Chondrocyte (in vitro differentiated cells): ENCODE measurements at places on chromosomes 6 and 20. TPM values are rescaled to one million over a fixed set of nuclear protein-coding genes. Genes with fewer than 3 reads are reported as not detected.
A peak's percentile ranks its signal among the peaks of the same experiment; 100 is the strongest.

Gene PSORS1C2
- not detected in 3 replicates for total RNA-seq

Gene BRD2
- 149 to 165 TPM (median 150 TPM) in 3 replicates for total RNA-seq

Gene CBLN4
- total RNA-seq, result not detected in 3 replicates

Gene KCNK16
- total RNA-seq, result not detected in 3 replicates

Gene HLA-DPA1
- total RNA-seq, result 0.65 to 1.3 TPM (median 1.2 TPM) in 3 replicates

- no peak for DNase-seq
- H3K36me3 ChIP-seq, result no peaks in the 10 kb centered on the region
- H3K27me3 ChIP-seq, result no peaks in the 10 kb centered on the region
- no peak overlapping the region for H3K4me3 ChIP-seq
- H3K27ac ChIP-seq, result no peak overlapping the region
Measured at GRCh38 chr6:24854077-24854666, 55.5 kb upstream of the ARMH2 start.

DNA sequence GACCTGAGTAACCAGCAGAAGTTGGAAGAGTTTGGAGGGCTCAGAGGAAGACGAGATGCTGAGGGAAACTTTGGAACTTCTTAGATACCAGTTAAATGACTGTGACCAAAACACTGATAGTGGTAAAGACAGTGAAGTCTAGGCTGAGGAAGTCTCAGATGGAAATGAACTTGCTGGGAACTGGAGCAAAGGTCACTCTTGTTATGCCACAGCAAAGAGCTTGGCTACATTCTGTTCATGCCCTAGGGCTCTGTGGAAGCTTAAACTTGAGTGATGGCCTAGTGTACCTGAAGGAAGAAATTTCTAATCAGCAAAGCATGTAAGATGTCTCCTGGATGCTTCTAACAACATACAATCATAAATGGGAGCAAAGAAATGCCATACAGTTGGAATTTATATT lies 24.7 kb downstream of the WDR27 start:
- no peaks in the 10 kb centered on the region for H3K27me3 ChIP-seq
- H3K36me3 ChIP-seq, result peaks cover 24% of the 10 kb centered on the region
- no peak overlapping the region for H3K4me3 ChIP-seq
- DNase-seq, result no peak

DNA sequence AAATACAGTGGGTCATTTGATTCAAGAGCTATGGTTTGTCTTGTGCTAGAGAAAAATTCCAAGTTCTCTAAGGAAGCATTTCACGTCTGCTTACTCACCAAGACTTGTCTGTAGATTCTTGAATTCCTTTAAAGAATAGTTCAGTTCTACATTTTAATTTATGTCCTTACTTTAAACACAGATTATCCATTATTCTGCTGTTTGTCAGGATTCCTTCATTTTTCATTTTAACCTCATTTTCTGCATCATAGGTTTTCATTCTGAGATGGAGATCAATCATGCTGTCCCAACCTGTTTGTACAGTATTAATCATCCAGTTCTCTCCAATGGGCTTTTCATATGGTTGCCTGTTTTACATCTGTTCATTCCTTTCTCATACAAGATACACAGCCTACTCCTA lies 24.5 kb upstream of the POPDC3 start:
- peaks cover 23% of the 10 kb centered on the region for H3K4me1 ChIP-seq
- DNase-seq, result no peak
- H3K27ac ChIP-seq, result peak overlapping the region; percentile 57
- H3K36me3 ChIP-seq, result no peaks in the 10 kb centered on the region
- no peaks in the 10 kb centered on the region for H3K27me3 ChIP-seq

GRCh38 chr6:45567879-45568278 lies 190.1 kb upstream of the SUPT3H start:
- H3K36me3 ChIP-seq, result no peaks in the 10 kb centered on the region
- peaks cover 41% of the 10 kb centered on the region for H3K4me1 ChIP-seq
- H3K4me3 ChIP-seq, result no peak overlapping the region
- DNase-seq, result no peak
- no peak overlapping the region for H3K27ac ChIP-seq

GRCh38 chr6:28141500-28142329 lies at the start of gene ZKSCAN8:
TSS of gene ZKSCAN8 (plus strand) at chr6:28141883. CDS start at chr6:28148408, 6,525 bp downstream.
- peak within 1 kb of the TSS; percentile 90 for H3K27ac ChIP-seq
- H3K4me1 ChIP-seq, result peaks cover 49% of the 10 kb centered on the region
- peaks cover 10% of the 10 kb centered on the region for H3K36me3 ChIP-seq
- H3K4me3 ChIP-seq, result peak within 1 kb of the TSS; percentile 93
- no peaks in the 10 kb centered on the region for H3K27me3 ChIP-seq
- DNase-seq, result peak; percentile 94

GRCh38 chr20:8527998-8528723 lies 396.1 kb downstream of the PLCB1 start:
- no peak overlapping the region for H3K27ac ChIP-seq
- no peaks in the 10 kb centered on the region for H3K27me3 ChIP-seq
- H3K36me3 ChIP-seq, result no peaks in the 10 kb centered on the region
- H3K4me1 ChIP-seq, result peaks cover 28% of the 10 kb centered on the region

- H3K4me3 ChIP-seq, result no peak overlapping the region
- peaks cover 4% of the 10 kb centered on the region for H3K4me1 ChIP-seq
- no peak for DNase-seq
- H3K27me3 ChIP-seq, result no peaks in the 10 kb centered on the region
Measured at GRCh38 chr6:80165143-80165542, 58.7 kb downstream of the BCKDHB start.

GRCh38 chr20:49666911-49667310 lies 46.8 kb downstream of the B4GALT5 start:
- H3K4me3 ChIP-seq, result no peak overlapping the region
- H3K27me3 ChIP-seq, result no peaks in the 10 kb centered on the region
- H3K4me1 ChIP-seq, result peaks cover 57% of the 10 kb centered on the region
- H3K36me3 ChIP-seq, result no peaks in the 10 kb centered on the region

GRCh38 chr6:15465212-15465611 lies 197.6 kb downstream of the DTNBP1 start:
- no peak overlapping the region for H3K4me3 ChIP-seq
- no peak overlapping the region for H3K27ac ChIP-seq
- no peak for DNase-seq
- peaks cover 2% of the 10 kb centered on the region for H3K36me3 ChIP-seq

DNA sequence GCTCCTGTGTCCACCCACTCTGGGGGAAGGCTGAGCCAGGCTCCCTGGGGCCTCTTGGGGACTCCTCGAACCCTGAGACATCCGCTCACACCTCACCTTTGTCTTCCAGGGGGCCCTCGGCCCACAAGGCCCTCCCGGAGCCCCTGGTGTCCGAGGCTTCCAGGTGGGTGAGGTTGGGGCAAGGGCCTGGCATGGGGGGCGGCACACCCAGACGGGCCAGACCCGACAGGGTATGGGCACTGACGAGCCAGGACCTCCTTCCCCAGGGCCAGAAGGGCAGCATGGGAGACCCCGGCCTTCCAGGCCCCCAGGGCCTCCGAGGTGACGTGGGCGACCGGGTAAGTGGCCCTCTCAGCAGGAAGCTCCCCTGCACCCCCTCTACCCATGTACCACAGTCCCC lies 13.4 kb downstream of the COL9A3 start:
- no peak overlapping the region for H3K4me3 ChIP-seq
- no peak for DNase-seq
- no peaks in the 10 kb centered on the region for H3K27me3 ChIP-seq
- H3K36me3 ChIP-seq, result no peaks in the 10 kb centered on the region
- peaks cover 17% of the 10 kb centered on the region for H3K4me1 ChIP-seq

GRCh38 chr6:6351511-6352025 lies 31.1 kb upstream of the F13A1 start:
- H3K27me3 ChIP-seq, result peaks cover 13% of the 10 kb centered on the region
- H3K27ac ChIP-seq, result no peak overlapping the region
- H3K4me1 ChIP-seq, result no peaks in the 10 kb centered on the region
- H3K36me3 ChIP-seq, result no peaks in the 10 kb centered on the region
- H3K4me3 ChIP-seq, result no peak overlapping the region

- H3K4me1 ChIP-seq, result no peaks in the 10 kb centered on the region
- no peaks in the 10 kb centered on the region for H3K36me3 ChIP-seq
- no peak for DNase-seq
- no peak overlapping the region for H3K4me3 ChIP-seq
- H3K27ac ChIP-seq, result no peak overlapping the region
- H3K27me3 ChIP-seq, result peaks cover 4% of the 10 kb centered on the region
Measured at GRCh38 chr20:15196547-15197255, 859.3 kb upstream of the FLRT3 start.

DNA sequence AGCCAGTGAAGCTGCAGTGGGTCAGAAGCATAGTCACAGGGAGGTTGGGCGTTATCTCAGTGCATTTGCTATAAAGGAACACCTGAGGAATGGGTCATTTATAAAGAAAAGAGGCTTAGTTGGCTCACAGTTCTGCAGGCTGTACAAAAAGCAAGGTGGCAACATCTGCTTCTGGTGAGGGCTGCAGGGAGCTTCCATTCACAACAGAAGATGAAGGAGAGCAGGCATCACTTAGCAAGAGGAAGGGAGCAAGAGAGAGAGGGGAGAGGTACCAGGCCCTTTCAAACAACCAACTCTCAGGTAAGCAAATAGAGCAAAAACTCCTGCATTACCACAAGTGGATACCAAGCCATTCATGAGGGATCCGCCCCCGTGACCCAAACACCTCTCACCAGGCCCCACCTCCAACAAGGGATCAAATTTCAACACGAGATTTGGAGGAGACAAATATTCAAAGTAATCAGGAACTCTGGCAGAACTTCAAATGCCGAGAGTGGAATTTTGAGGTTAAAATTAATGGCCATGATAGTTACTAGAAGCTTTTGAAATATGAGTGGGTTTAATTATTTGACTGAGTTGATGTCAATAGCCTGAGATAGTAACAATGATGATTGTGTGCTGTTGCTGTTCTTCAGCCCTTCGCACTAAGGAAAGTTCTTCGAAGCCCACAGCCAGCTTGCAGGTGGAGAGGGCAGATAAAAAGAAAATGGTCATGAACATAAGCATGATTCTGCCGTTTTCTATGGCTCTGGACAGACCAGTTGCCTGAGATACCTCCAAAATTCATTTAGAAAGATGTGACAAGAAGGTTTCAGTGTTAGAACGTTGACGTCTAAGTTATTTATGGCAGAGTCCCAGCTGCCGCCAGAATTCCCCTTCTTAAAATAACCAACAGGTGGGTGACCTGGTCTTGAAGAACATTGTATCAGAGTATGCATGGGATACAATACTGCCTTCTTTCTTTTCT lies 55.3 kb upstream of the ADTRP start:
- DNase-seq, result no peak
- H3K27me3 ChIP-seq, result no peaks in the 10 kb centered on the region
- H3K4me3 ChIP-seq, result no peak overlapping the region

DNA sequence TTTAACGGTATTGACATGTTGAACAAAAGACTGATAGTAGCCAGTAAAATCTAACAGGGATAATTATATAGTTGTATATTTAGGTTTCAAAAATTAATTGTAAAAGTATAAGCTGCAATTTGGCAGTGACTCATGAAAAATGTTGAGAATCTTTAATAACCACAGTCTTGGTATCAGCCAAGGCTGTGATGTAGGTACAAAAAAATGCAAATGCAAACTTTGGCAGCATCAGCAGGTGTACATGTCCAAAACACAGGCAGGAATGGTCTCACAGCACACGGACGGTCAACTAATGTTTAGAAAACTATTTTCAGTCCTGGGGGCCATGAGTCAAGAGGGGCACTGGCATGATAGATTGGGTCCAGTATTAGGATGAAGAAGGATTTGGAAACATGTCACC lies 58.5 kb upstream of the BEND3 start:
- peaks cover 2% of the 10 kb centered on the region for H3K36me3 ChIP-seq
- no peaks in the 10 kb centered on the region for H3K27me3 ChIP-seq
- H3K4me1 ChIP-seq, result peaks cover 6% of the 10 kb centered on the region
- H3K4me3 ChIP-seq, result no peak overlapping the region

- H3K4me1 ChIP-seq, result peaks cover 9% of the 10 kb centered on the region
- DNase-seq, result no peak
- no peak overlapping the region for H3K4me3 ChIP-seq
- H3K27ac ChIP-seq, result no peak overlapping the region
- no peaks in the 10 kb centered on the region for H3K27me3 ChIP-seq
- H3K36me3 ChIP-seq, result no peaks in the 10 kb centered on the region
Measured at GRCh38 chr6:155056756-155057155, 61.6 kb downstream of the TIAM2 start.

DNA sequence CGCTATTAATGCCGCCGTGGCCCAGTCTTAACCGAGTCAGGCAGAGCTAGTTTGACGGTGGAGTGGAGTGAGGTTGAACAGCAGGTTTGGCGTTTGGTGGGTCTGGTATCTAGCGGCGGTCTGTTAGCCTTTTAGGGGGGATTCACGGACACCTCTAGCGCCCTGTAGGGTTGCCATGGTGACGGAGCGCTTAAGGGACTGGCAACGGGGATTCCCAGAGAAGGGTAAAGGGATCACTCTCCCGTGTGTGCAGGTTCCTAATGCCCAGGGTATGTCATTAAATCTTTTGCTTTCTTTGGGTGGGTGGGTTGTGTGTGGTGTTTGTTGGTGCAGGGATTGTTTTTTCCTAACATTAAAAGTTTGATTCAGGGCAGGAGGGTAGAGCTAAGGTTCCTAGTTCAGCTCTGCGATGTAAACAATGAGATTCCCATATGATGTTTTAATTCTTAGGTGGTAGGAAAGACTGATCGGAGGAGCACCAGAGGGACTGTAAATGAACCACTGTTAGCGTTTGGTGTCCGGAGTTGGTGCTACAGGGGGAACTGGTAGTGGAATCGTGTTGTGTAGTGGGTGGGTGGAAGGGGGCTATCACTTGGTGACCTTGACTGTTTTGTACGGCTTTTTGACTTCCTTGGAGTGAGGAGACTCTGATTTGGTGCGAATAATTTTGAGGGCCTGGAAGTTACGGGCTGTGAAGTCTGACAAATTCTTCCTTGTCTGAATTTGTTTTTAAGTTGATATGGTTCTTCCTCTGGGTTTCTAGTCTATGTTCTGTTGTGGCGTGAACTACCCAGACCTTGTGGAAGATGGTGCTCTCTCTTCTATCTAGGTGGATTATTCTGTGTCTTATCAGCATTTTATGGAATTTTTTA lies 5.0 kb downstream of the BRD2 start:
- peaks cover 66% of the 10 kb centered on the region for H3K36me3 ChIP-seq
- H3K4me3 ChIP-seq, result peak overlapping the region; percentile 94
- no peak for DNase-seq
- H3K4me1 ChIP-seq, result peaks cover 37% of the 10 kb centered on the region
- peak overlapping the region; percentile 100 for H3K27ac ChIP-seq

DNA sequence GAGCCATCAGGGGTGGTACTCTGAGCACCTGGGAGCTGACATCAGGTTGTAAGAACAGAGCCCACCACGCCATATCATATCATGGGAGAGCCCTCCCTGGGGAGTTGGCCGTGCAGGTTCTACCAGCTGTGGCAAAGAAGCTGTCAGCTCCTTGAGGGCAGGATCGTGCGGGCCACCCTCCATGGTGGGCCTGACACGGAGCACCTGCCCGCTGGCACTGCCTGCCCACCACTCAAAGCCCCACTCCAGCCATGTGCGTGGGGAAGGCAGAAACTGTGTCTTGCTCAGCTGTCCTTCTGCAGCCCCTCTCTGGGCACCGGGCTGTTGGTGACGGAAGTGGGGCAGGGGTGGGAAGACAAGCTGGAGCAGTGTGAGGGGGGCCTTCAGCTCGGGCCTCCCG lies 14.3 kb downstream of the PRPH2 start:
- H3K36me3 ChIP-seq, result peaks cover 3% of the 10 kb centered on the region
- no peak overlapping the region for H3K27ac ChIP-seq
- H3K27me3 ChIP-seq, result no peaks in the 10 kb centered on the region
- DNase-seq, result peak; percentile 73
- peaks cover 5% of the 10 kb centered on the region for H3K4me1 ChIP-seq
